ENCODE measurements at places on chromosomes 6 and 20.

DNA sequence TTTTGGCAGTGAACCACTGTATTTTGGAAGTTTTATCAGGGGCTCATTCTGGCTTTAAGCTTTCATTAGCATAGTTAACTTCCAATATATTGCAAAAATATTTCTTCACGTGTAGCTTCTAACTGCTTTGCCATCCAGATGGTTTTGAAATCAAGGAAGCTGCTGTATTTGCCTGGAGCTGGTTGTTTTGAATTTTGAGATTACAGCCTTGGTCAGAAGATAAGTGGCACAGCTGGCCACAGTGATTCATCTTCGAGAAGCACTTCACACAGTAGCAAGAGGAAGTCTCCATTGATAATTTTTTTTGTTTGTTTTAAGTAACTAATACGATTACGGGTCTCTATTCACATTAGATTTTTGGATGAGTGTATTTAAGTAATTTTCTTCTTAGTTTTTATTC is 3.8 kb downstream of the APCDD1L start:
- no peak for DNase-seq

DNA sequence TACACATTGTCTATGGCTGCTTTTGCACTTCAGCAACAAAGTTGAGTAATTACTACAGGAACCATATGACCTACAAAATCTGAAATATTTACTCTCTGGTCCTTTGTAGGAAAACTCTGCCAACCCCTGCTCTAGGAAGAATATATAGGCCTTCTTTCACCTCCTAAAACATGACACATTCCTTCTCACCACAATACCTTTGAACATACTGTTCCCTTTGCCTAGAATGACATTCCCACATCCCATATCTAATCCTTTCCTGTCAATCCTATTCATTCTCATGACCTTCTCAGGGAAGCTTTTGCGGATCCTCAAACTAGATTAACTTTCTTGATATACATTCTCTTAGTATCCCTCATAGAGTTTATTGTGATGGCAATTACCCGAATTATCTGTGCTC is 18.0 kb upstream of the NCOA6 start:
- DNase-seq: no peak

GRCh38 chr6:122122202-122122601 is 277.2 kb upstream of the HSF2 start:
- no peak for DNase-seq

- peak; percentile 75 for DNase-seq
Measured at GRCh38 chr6:107668743-107669474, 155.2 kb downstream of the SCML4 start.

DNA sequence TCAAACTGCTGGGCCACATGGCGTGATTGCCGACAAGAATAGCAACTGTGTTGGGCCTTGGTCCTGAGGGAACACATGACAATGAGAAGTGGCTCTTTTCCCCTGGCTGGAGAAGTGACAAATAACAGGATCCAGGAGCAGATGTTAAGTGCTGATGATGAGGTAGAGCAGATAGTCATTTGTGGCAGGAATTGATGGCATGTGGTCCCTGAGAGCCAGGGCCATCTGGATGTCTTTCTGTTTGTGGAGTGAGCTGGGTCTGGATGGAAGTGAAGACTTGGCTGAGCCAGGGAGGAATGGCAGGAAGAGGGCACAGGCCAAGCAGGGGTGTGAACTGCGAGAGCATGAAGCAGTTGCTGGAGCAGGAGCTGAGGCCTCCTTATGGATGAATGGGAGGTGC is 67.8 kb downstream of the SCAND1 start:
- DNase-seq: no peak

DNA sequence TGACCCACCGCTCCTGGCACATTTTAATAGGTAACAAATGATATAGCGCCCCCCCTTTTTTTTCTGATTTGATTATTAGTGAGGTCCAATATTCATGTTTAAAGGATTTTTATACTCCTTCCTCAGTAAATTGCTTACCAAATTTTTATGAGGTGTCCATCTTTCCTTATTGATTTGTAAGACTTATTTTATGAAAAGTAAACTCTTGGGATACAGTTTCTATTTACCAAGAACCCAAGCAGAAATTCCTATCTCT is 25.1 kb downstream of the TRIM27 start:
- DNase-seq: no peak

DNA sequence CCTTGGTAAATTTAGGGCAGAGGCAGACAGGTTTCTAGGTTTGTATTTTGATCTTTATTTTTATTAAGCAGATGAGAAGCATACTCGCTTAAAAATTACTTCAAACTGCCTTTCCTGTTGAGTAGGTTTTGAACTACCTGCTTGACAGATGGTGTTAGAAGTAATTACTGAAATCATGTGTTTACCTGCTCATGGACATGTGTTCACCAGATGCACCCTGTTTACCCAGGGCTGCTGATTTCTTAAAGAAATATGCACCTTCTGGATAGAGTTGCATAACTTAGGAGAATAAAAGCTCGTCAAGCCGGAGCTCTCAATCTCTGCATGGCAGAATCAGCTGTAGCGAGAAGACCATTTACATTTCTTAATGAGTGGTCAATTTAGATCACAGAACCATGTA is 165.1 kb downstream of the CDKAL1 start:
- no peak for DNase-seq

GRCh38 chr6:35954333-35954732 is 33.4 kb upstream of the SRPK1 start:
- DNase-seq: no peak

- no peak for DNase-seq
Measured at GRCh38 chr6:27882624-27883023, 29.6 kb downstream of the OR2B2 start.

- no peak for DNase-seq
Measured at GRCh38 chr6:109186012-109186411, 90.7 kb downstream of the CEP57L1 start.

- no peak for DNase-seq
Measured at GRCh38 chr6:115783402-115784061, 277.2 kb downstream of the FRK start.

GRCh38 chr20:57470212-57470522 is 54.8 kb downstream of the CTCFL start:
- DNase-seq: no peak

- no peak for DNase-seq
Measured at GRCh38 chr6:704046-704445, 11.1 kb upstream of the EXOC2 start.

GRCh38 chr6:1312203-1312472 is 240 bp downstream of the FOXQ1 start:
- DNase-seq: no peak

- DNase-seq: no peak
Measured at GRCh38 chr6:159989492-159990480, 20.9 kb downstream of the IGF2R start.

- no peak for DNase-seq
Measured at GRCh38 chr6:122734529-122735395, 44.8 kb upstream of the FABP7 start.

DNA sequence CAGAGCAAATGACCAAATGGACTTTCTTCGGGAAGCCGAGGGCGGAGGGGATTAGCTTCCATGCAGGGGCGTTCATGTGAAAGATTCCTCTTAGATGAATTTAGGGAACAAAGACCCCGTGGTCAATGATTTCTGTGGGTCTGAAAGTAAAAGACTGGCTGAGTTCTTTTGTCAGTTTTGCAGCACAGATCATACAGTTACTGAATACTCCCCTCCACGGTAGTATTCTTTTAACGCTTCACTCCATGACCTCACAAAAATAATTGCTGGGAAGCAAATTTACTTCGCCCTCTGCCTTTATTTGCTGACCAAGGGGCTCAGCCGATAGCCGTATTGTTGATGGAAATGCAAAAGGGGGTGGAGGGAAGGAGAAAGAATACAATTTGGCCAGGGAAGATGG is 86.0 kb upstream of the SALL4 start:
- no peak for DNase-seq

- no peak for DNase-seq
Measured at GRCh38 chr6:19002976-19003560, 615.9 kb downstream of the RNF144B start.

DNA sequence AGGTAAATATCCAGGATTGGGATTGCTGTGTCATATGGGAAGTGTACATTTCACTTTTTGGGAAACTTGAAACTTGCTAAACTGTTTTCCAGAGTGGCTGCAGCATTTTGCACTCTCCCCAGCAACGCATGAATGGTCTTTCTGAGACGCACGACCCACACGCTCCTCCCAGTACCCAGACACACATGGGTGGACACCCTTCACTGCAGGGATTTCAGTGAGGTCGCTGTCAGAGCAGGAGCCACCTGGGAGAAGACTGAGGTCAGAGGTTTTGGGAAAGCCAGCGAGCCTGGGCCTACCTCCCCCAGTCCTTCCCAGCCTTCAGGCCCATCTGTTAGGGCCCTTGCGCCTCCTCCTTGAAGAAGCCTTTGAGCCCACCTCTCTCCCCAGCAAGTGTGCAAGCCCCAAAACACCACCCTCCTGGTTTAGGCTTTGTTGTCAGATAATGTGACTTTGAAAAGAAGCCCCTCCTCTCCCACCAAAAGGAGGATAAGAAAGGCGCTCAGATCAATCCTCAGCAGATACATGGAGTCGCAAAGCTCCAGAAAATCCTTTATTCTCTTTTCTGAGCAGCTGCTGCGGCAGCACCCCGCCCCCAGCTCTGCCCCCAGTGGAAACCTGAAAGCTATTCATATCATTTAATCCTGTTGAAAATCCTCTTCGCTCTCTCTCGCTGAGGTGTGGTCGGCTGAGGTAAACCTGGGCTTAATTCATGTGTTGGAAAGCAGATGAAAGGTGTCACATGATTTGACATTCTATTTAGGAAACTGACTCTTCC is 12.7 kb upstream of the JAG1 start:
- DNase-seq: no peak

DNA sequence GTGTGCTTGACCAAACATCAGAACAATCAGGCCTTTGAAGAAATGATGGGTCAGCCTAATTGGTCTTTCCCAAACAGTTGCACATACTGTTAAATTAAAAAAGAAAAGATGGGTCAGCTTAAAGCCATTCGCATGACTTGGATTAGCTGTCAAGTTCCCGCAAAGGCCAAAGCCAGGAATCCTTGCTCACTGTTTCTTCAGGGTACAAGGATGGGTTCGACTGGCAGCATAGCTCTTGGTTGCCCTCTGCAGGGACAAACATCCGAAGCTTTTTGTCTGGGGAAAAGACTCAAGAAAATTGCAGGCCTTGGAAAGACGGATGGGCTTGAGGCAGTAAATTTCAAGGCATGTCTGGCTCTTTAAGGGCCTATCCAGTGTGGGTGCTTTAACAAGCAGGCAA is 168.0 kb downstream of the HDGFL1 start:
- no peak for DNase-seq

DNA sequence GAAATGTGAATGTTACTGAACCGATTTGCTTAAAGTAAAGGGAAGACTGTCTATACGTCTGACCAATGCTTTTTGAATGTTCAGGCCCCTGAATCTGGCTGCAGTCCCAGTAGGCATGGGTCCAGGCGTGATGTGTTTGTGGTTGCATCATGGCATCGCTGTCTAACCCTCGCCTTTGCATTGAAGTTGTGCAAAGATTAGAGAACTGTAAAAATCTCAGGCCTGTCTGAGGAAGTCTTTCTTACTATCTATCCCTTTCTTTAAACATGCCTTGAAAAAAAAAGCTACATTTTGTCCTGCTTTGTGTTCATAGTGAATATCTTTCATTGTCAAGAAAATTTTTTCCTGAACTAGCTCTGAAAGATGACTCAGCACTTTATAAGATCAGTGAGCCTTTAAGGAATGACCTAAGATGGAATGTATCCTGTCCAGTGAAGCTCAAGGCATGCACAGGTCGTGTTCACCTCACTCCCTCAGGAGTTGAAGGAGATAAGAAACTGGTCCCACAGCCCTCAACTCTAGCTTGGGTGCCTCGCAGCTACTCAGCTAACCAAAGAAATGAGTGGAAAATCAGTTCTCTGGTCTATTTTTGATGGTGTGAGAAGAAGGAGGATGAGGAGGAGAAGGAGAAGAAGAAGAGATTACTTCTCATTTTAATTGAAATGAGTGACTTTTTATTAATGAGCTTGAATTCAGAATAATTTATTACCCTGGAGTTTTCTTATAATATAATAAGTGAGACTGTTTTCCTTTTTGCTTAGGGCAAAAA is 48.6 kb downstream of the TPD52L1 start:
- no peak for DNase-seq

GRCh38 chr6:106257195-106257594 is 68.4 kb downstream of the ATG5 start:
- no peak for DNase-seq

GRCh38 chr20:11270566-11270965 is 596.8 kb upstream of the JAG1 start:
- DNase-seq: no peak

DNA sequence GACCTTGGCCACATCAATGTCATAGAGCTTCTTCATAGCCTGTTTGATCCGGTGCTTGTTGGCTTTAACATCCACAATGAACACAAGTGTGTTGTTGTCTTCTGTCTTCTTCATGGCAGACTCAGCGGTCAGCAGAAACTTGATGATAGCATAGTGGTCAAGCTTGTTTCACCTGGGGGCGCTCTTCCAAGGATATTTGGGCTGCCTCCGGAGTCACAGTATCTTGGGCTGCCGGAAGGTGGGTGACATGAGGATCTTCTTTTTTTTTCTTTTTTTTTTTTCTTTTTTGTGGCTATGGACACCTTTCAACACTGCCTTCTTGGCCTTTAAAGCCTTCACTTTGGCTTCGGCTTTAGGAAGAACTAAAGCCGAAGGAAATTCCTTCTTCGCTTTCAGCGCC is 244.6 kb downstream of the GJA1 start:
- DNase-seq: no peak

DNA sequence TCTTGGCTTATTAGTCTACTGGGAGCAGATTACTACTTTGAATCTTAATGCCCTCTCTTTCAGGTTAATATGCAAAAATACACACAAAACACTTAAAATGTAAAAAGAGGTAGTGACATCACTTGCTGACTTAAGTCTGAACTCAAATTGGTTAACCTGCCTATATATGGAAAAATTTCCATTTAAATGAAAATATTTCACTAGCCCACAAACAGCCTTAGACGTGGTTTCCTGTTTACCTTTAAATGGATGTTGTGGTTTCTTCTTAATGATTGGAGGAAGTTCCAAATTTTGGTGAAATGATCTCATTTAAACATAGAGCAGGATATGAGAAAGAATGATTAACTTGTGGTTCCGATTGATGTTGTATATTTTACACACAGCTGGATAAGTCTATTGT is 553.7 kb downstream of the CD109 start:
- DNase-seq: no peak

- DNase-seq: no peak
Measured at GRCh38 chr20:31713312-31714273, 9.1 kb downstream of the BCL2L1 start.

GRCh38 chr20:35680452-35681183 is 15.9 kb upstream of the CPNE1 start:
- no peak for DNase-seq

GRCh38 chr6:17914651-17915050 is 72.8 kb downstream of the KIF13A start:
- no peak for DNase-seq

DNA sequence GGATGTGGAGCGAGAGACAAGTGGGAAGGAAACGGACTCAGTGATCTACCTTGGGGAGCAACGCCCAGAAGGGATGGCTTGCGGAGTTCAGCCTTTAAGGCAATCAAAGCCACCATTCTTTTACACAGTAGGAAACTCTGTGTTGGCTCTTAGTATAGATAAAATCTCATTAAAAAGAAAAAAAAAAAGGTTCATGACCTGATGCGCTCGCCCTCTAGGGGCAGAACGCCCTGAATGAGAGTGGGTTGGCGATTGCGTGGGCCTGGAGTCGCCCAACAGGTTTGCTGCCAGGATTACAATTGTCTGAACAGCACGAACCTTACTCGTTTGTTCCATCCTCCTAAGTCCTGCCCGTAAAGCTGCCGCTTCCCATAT is 1.2 kb downstream of the TPD52L1 start:
- peak; percentile 18 for DNase-seq

GRCh38 chr6:144757299-144757698 is 472.2 kb downstream of the UTRN start:
- no peak for DNase-seq

Data from GM10248 (cell line).